Activated T-helper 2 cell treated with anti-CD3 and anti-CD28 coated beads, Interferon-gamma antibody, Interleukin-2, Interleukin-4, amounts not matched to agents 10 μg/mL and 5 μg/mL and 100 μg/mL, durations not matched to agents 14 hours and 24 hours and 36 hours (primary cell): ENCODE measurements at places on chromosomes 1 and 21. TPM values are rescaled to one million over a fixed set of nuclear protein-coding genes. Genes with fewer than 3 reads are reported as not detected.

TNFRSF4 gene
- total RNA-seq = 441 and 458 TPM in 2 replicates

ANGPTL3 gene
- total RNA-seq = not detected in 2 replicates

- DNase-seq = no peak
These were observed 100.5 kb upstream of the S1PR1 start for GRCh38 chr1:101136271-101136670.

DNA sequence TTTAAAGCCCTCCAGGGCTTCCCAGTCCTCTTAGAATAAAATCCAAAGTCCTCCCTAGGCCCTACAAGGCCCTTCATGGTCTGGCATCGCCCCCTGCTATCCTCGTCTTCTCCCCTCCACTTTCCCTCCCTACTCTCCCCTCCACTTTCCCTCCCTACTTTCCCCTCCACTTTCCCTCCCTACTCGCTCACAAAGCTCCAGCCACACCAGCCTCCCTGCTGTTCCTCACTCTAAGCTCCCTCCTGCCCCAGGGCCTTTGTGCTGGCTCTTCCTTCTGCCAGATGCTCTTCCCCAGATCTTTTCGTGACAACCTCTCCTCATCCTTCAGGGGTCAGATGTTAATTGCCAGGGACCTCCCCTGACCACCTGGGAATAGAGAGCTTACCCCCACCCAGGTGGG lies 12.8 kb downstream of the ARHGEF19 start:
- DNase-seq = no peak

DNA sequence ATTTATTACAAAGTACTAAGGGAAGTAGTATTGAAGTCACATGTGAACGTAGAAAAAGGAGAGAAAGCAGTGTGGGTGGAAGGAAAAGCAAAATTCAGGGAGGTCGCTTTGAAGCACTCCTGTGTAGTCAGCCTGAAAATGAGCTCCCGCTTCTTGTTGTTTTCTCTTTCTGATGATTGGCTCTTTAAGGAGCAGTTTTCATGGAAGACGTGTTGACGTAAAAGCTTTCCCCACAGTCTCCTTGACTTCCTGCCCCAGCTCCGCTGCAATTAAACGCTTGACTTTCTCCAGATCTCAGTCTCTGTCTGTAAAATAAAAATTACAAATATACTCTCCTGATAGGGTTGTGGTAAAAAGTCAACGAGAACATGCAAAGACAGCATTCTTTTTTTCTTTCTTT lies 661.5 kb upstream of the ZP4 start:
- no peak for DNase-seq

DNA sequence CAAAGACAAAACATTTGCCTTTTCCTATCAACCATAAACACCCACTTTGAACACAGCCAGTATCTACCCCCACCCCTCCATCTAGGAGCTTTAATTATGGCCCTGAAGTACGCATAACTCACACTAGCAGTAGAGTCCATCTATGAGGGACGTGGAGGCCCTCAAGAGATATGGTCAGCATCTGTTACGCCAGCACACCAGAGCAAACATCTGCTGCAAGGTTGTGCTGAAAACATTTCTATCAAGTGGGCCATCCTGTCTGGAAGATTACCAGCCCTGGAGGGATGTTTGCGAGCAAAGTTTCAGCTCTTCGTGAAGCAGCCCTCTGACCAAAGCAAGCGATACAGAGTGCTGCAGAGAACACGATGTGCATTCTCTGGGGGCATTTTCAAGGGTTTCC lies 74.6 kb downstream of the SLC45A1 start:
- no peak for DNase-seq

SLC1A7 gene
- not detected in 2 replicates for total RNA-seq

GRCh38 chr1:7225711-7226505 lies 440.7 kb downstream of the CAMTA1 start:
- DNase-seq = no peak

CD1D gene
- total RNA-seq = not detected in 2 replicates

GRCh38 chr1:248857201-248857600 lies 1.7 kb downstream of the ZNF692 start:
- no peak for DNase-seq

DNA sequence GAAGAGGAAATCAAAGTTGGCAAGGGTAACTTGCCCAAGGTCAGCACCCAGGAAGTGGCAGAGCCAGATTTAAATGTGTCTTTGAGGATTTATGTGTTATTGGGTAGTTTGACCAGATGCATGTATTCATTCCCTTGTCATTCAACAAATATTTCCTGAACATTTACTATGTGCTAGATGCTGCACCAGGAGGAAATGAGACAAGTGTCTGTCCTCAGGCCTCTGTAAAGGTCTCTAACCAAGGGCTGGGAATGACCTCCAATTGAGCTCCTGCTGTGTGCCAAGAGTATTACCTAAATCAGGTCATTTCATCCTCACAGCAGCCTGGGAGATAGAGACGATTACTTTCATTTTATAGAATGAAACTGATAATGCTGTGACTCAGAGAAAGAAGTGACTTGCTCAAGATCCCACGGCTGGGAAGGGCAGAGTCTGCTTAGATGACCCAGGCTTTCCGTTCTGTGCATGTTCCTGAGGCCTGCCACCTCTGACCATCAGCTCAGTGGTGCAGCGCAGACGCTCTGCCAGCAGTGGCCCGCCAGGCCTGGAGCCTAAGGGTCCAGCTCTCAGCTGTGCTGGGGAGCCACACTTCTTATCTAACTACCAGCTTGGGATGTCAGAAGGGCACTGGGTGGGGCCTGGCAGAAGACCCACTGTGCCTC lies 3.5 kb upstream of the TTC22 start:
- no peak for DNase-seq

DNA sequence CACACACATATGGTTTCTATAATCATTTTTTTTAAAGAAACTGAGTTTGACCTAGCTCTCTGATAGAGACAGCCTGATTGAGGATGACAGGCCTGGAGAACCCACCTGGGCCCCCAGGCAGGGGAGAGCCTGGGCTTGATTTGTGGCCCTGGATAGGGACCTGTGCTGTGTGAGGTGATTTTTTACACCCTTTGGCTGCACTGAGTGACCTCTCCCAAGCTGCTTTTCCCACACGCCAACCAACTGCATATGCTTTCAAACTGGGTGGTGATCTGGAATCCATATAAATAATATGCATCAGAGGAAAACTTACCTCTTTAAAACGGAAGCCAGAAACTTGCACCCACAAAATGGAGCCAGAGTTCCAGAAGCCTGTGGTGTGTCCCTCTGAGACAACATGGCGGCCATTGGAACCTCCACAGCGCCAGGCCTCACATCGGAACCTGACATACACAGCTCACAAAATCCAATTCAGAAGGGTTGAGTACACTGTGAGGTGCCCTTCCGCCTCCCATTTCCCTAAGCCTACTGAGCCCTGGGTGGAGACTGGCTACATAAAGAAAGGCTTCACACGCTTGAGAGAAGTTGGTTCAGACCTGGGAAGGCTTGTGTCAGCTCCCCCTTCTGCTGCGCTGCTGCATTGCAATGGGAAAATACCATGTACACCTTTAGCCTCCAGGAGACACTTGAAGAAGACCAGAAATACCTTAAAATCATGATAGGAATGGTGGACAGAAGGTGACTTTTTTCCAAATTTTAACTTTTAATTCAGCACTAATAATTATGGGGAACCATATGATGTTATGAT lies 160.7 kb downstream of the HHIPL2 start:
- DNase-seq = no peak

DNA sequence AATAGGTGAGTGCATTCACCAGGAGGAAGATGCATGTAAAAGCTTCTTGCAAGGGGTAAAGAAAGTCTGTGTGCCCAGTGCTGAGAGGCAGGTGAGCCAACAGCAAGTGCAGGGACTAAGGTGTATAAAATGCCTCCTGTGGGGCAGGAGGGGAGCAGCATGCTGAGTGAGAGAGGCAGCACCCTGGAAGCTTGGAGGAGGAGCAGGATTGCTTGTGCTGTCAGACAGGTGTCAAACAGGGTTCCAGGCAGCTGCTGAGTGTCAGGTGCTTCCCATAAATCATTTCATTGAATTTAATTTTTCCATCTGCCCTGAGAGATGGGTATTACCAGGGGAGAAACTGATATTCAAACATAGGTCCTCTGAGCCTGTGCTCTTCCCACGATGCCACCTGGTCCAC lies 13.9 kb downstream of the BSND start:
- no peak for DNase-seq

GRCh38 chr21:38843806-38844503 lies 38.2 kb downstream of the ETS2 start:
- DNase-seq = no peak

GRCh38 chr21:20108976-20109540 lies 889.2 kb upstream of the NCAM2 start:
- DNase-seq = no peak
